Lung (tissue), 17 donors: ENCODE measurements at places on chromosomes 5 and 9. TPM values are rescaled to one million over a fixed set of nuclear protein-coding genes. Genes with fewer than 3 reads are reported as not detected.

The SLC34A3 gene
- polyA plus RNA-seq: 0.12 TPM

The NTNG2 gene
- 2.8 TPM for polyA plus RNA-seq

The LMNB1 gene
- polyA plus RNA-seq: 40.3 TPM

The CARD19 gene
- polyA plus RNA-seq: 70.7 TPM

The PCAT7 gene
- polyA plus RNA-seq: 0.10 TPM

The AQP7 gene
- 2.2 TPM for polyA plus RNA-seq

The FGFR4 gene
- 20.9 TPM for polyA plus RNA-seq

The C5orf58 gene
- 0.05 TPM for polyA plus RNA-seq

The OCLN gene
- 19.7 TPM for polyA plus RNA-seq

The SPATA31E1 gene
- polyA plus RNA-seq: not detected

The TMC1 gene
- not detected for polyA plus RNA-seq

The ROPN1L gene
- polyA plus RNA-seq: 22.8 TPM

The GKAP1 gene
- polyA plus RNA-seq: 1.8 TPM

The CCIN gene
- polyA plus RNA-seq: 0.15 TPM

The GALNT12 gene
- polyA plus RNA-seq: 13.9 TPM

The TAF1L gene
- not detected for polyA plus RNA-seq
